Activated CD4-positive, CD25-positive, alpha-beta regulatory T cell (primary cell): ENCODE measurements at places on chromosomes 2 and 18.

DNA sequence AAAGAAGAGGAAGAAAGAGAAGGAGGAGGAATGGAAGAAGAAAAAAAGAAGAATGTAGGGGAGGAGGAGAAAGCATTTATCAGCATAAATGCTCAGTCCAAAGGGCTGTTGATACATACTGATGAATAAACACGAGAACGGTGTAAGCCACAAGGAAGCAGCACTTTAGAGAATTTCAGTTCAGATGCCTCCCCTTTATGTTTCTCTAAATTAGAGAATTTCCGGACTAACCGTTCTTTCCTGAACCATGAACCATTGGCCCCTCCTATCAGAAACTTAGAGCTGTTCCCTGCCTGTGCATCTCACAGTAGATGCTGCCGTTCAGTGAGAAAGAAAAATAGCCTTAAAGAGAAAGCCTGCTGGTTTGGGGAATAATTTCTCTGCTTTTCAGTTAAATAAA is 49.2 kb upstream of the TUBA3D start:
- no peak for DNase-seq

GRCh38 chr2:75870133-75870532 is 159.4 kb upstream of the GCFC2 start:
- DNase-seq = no peak

GRCh38 chr18:79329786-79330185 is 65.9 kb upstream of the NFATC1 start:
- DNase-seq = no peak

DNA sequence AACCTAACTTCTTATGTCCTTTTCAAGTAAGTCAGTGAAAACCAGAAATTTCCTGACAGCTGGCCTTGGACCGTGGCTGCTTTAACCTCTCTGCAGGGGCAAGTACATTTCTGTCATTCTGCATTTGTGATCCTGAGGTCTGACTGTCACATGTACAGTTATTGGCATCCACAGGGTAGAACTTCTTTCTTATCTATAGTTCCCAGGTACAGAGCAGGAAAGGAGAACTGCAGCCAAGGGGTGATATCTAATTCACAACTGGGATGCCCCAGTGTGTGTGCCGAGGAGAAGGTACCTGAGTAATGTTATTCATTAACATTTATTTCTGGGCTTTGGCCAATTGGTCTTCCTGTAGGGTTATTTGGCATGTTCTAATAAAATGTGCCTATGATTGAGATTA is 468.9 kb downstream of the PARD3B start:
- no peak for DNase-seq

- no peak for DNase-seq
These were observed 1191.9 kb upstream of the SLC39A10 start for GRCh38 chr2:194464964-194465638.

DNA sequence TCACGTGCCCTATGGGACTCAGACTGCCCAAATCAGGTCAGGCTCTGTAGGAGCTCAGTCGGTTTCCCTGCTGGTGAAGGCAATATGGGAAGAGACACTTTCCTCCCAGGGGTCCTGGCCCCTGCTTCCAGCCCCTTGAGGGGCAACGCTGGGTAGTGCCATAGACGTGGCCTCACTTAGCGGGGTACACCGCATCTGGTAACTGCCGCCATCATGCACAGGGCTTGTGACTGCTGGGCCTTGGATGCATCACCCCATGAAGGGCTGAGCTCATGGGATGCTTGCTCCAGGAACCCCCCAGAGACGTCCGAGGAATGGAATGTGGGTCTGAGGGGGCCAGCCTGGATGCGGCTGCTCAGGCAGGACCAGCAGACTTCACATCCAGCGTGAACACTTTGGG is 127.3 kb upstream of the HDAC4 start:
- no peak for DNase-seq

GRCh38 chr18:54515149-54515548 is 75.9 kb upstream of the DYNAP start:
- no peak for DNase-seq

GRCh38 chr18:26159353-26159752 is 25.7 kb downstream of the PSMA8 start:
- no peak for DNase-seq

DNA sequence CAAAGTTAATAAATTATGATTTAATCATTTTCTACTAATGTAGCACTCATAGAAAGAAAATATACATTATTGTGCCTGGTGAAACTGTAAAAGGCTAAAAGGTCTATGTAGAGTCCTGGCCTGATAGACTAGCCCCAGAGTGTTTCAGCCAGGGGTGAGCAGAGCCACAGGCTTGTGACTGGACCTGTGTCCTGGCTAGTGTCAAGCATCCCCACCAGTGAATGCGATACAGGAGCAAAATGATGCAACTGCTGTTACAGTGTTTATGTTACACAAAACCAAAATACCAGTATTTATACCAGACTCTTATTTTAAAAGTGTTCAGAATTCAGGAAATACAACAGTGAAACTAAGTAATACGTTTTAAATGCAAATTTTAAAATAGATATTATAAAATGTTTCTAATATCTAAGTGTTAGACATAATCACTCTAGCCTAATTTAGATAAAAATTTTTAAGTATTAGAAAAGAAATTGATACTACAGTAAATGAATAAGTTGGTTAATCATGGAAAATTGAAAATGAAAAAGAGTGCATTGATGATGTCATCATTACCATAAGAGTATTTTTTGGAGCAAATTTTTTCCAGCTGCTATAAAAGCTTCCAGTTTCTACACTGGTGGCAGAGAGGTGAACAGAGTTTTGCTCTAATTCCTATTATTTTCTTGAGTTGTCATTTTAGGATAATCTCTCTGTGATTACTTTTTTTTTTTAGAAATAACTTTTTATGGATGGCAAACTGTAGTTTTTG is 6.2 kb upstream of the TSPYL6 start:
- DNase-seq = no peak

- no peak for DNase-seq
These were observed 145.3 kb upstream of the MEX3C start for GRCh38 chr18:51342815-51343214.

- DNase-seq = no peak
These were observed 49.1 kb upstream of the GPC1 start for GRCh38 chr2:240386326-240386725.
